ENCODE measurements at places on chromosomes 13 and 19.
A peak's percentile ranks its signal among the peaks of the same experiment; 100 is the strongest.

- no peak for DNase-seq
Measured at GRCh38 chr19:7622933-7623685, 6.2 kb downstream of the XAB2 start.

DNA sequence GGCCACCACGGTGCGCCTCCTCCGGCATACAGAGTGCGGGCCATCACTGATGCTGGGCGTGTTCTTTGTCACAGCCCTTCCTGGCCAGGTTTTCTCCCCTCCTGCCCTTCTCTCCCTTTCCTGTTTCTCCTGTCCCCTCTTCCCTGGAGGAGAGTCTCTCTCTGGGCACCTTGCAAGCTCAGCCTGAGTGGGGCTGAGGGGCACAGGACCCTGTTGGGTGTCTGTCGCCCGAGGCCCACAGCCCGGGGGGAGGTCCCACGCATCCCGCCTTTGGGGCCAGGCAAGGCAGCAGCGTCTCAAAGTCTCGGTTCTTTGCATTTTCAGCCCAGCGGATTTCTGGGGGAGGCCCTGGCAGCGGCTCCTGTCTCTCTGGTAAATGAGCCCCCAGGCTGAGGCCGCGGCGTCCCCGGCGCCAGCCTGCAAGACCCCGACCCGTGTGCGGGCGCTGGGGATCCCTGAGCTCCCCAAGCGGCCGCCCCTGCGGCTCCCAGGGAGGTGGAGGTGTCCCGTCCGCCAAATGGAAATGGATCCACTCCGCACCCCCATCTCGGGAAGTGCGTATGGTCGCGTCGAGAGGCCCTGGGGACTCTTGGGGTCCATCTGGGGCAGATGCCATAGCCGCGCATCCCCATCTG is 47.2 kb downstream of the COMP start:
- no peak for DNase-seq

DNA sequence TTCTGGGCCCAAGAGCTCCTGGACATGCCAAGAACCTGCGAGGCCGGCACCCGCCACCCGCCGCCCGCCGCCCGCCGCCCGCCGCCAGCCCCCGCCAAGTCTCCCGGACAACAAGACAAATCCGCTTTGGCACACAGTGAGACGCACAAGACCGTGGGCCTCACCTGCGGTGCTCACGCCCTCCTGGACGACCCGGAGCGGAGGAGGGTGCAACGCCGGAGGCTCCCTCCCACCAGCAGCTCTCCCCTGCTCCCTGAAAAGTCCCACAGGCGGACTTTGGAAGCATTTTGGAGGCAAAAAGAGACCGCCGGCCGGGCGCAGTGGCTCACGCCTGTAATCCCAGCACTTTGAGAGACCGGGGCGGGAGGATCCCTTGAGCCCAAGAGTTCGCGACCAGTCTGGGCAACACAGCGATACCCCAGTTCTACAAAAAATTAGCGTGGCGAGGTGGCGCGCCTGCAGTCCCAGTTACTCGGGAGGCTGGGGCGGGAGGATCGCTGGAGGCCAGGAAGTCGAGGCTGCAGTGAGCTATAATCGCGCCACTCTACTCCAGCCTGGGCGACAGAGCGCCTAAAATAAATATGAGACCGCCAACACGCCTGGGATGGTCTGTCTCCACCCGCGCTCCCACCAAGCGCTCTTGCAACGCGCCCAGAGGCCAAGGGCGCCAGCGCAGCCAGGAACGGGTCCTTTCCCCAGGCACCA is 783 bp downstream of the RHPN2 start:
- DNase-seq, result no peak

GRCh38 chr13:37114250-37114649 is 8.8 kb upstream of the CSNK1A1L start:
- DNase-seq, result no peak

GRCh38 chr13:78594456-78594975 is 8.8 kb downstream of the POU4F1 start:
- DNase-seq, result no peak

DNA sequence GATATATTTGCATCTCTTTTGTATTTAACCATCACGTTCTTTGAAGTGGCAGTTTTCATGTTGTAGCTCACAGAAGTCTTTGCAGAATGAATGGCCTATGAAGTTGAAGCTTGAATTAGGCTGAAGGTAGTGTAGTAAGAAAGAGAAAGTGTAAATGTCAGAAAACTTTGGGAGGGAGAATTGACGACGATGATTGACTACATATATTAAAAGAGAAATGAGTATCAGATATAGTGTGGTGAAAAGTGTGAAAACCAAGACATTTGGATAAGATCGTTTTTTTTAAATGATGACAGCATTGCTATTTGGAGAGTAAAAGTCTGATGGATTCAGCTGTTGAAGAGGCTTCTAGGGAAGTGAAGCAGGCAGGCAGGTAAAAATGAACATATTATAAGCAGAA is 14.6 kb upstream of the GPC5 start:
- DNase-seq, result no peak

GRCh38 chr19:52453324-52454094 is at the start of gene ZNF578:
Gene ZNF578, plus strand, starts transcription at chr19:52453553. Its CDS starts 48,293 bp downstream, at chr19:52501846.
- peak; percentile 65 for DNase-seq

GRCh38 chr19:42316223-42317211 is 3.4 kb downstream of the TMEM145 start:
- DNase-seq, result no peak

- no peak for DNase-seq
Measured at GRCh38 chr19:30333291-30334065, 38.7 kb upstream of the ZNF536 start.

GRCh38 chr19:1384478-1385110 is 887 bp downstream of the NDUFS7 start:
- DNase-seq, result peak; percentile 8

DNA sequence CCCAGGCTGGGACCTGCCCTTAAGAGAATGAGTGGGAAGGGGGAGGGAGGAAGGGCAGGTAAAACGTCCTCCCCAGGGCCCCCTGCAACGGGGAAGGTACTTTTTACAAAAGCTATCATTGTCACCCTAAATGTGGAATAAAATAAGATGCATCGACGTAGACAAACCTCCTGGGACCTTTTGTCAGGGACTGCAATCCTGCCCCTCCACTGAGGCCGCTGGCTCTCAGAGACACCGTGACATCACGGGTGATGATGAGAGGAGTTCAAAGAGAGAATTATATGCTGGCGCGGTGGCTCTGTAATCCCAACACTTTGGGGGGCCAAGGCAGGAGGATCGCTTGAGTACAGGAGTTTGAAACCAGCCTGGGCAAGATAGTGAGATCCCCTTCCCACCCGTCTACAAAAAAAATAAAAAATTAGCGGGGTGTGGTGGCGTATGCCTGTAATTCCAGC is 1.8 kb upstream of the MYBPC2 start:
- no peak for DNase-seq

DNA sequence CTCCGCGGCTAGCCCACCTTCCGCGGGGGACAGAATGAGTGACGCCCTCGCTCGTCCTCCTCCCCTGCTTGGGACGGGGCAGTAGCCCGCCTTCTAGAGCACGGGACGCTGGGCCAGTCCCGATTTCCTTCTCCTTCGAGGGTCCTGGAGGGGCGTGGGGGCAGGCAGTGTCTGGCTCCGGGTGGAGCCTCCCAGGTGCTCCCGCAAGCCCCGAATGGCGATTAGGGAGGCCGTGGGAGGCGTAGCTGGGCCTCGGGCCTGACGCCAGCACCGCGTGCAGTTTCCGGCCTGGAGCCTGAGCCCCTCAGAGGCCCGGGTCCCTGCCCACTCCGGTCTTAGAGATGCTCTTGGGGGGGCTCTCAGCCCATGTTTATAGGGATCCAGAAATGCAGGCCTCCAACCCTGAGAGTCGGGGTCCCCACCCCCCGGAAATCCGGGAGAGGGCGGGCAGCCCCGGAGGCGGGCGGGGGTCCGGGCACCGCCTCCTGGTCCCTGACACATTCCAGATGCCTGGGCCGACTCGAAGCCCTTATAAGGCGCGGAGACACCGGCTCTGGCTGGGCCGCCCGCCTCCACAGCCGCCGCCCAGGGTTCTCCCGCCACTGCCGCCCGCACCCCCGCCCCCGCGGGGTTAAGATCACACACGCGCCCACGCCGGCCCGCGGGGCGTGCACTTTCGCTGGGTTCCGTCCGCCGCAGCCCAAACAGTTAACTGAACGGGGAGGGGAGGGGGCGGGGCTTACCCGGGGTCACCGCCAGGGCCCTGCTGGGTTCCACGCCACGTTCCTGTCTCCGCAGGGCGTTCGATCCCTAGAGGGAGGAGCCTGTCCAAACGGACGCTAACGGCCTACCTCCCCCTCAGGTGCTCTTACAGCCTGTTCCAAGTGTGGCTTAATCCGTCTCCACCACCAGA is 1.5 kb downstream of the MYADM start:
- DNase-seq, result peak; percentile 47

DNA sequence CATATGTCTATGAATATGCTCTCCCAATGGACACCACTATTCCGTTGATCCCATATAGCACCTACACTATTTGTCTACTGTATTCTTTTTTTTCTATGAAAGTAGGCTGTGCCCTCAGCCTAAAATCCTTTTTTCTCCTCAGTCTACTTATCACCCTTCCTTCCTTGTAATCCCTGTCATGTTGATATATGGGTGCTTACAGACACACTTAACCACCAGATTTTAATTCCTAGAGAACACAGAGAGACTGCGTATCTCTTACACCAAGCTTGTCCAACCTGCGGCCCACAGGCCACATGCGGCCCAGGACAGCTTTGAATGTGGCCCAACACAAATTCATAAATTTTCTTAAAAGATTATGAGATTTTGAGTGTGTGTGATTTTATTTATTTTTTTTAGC is 101.1 kb downstream of the ZAR1L start:
- no peak for DNase-seq

DNA sequence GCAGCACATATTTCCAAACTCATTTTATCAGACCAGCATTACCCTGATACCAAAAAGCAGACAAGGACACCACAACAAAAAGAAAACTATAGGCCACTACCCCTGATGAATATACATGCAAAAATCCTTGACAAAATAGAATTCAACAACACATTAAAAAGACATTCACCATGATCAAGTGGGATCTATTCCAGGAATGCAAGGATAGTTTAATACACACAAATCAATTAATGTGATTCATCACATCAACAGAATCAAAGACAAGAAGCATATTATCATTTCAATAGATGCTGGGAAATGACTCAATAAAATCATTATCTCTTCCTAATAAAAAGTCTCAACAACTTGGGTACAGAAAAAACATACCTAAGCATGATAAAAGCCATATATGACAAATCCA is 11.2 kb downstream of the ZNF347 start:
- no peak for DNase-seq

- no peak for DNase-seq
Measured at GRCh38 chr19:56137405-56137804, 3.7 kb upstream of the ZNF444 start.

GRCh38 chr13:29457299-29457698 is 138.2 kb downstream of the SLC7A1 start:
- DNase-seq, result peak; percentile 96

DNA sequence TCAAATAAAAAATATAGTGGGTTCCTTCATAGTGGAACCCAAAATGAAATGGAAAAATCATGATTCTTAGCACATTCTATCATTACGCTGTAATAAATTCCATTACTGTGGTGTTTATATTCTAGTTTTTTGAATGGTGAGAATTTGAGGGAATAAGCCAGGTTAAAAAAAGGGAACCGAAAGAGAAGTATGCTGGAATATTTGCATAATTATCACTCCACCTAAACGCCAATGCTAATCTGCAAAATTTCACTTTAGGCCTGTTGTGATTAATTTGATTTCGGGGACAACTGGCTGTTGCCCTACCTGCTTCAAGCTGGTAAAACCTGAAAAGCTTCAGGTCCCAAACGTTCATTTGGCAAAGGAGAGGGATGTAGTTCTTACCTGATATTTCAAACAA is 32.1 kb upstream of the SCEL start:
- DNase-seq, result no peak

- DNase-seq, result peak; percentile 6
Measured at GRCh38 chr19:39531834-39532232, 819 bp downstream of the EID2B start.

GRCh38 chr13:32381539-32381938 is 46.4 kb downstream of the N4BP2L1 start:
- DNase-seq, result peak; percentile 39

DNA sequence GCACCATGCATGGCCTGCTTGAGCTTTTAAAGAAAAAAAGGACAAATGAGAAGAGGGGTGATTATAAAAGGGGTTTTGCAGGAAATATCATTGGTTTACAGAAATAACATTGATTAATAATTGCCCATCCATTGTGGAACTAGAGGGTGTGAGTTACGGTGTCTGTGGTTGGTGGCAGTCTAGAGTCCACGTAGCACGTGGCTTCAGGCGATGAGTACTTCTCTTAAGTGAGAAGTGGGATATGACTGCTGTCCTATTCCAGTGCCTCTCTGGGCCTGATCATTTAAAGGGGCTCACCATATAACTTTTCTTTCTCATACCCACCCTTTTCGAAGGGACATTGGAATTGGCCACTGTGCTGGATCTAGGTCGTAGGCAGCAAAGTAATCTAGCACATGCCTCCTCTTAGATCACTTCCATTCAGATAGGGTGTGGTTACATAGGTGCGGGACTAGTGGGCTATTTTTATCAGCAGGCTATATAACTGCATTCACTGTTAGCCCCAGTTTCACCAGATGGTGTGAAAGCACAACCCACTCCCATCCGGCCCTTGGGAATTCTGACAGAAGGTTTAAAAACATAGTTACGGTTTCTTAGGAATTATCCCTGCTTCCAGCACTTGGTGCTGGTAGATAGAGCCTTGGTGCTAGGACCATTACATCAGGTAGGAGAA is 19.9 kb downstream of the PPP5C start:
- DNase-seq, result no peak

DNA sequence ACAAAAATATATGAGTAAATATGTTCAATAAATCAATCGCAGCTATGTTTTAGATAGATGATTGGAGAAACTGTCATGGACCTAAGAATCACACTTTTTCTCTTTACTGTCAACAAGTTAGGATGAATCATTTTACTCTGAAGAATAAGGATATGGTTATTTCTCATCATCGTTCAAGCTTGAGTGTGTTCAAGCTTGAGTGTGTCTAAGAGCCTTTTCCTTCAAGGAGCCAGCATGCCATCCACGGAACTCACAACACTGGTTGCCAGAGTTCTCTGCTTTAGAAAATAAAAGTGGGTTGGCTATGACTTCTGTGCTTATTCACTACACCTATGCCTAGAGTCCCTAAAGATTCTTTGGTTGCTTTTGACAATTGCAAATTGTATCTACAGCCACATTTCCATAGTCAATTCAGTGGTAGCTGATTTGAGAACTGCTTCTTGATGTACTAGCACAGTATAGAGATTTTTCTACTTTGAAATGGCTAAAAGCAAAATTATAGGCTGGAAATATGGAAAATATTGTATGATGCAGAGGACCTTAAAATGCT is 58.1 kb upstream of the SCEL start:
- peak; percentile 36 for DNase-seq

- no peak for DNase-seq
Measured at GRCh38 chr13:113783200-113783881, 24.3 kb downstream of the TMEM255B start.

- DNase-seq, result no peak
Measured at GRCh38 chr19:48378194-48378570, 13.2 kb downstream of the KDELR1 start.

Data from bronchial epithelial cell (primary cell).